ENCODE measurements at places on chromosomes 4 and X. TPM values are rescaled to one million over a fixed set of nuclear protein-coding genes. Genes with fewer than 3 reads are reported as not detected.
A peak's percentile ranks its signal among the peaks of the same experiment; 100 is the strongest.

DNA sequence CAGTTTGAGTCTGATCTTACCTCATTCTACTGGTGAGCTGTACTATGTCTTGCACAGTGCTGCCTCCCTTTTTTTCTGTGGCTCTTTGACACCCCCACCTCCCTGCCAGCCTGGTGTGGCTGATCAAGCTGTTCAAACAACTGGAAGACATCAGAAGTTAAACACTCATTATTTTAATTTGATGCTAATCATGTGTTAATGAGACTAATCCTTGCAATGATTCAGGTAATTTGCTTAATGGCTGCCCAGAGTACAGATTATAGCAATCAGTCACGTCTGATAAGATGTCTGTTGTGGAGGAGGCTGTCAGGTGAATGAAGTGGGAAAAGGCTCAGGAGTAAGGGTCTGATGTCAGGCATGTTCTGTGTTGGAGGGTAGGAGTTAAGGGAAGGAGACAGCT is 87.4 kb upstream of the GK2 start:
- H3K4me3 ChIP-seq = no peak overlapping the region
- no peak overlapping the region for H3K27ac ChIP-seq
- no peaks in the 10 kb centered on the region for H3K36me3 ChIP-seq
- no peaks in the 10 kb centered on the region for H3K4me1 ChIP-seq

DNA sequence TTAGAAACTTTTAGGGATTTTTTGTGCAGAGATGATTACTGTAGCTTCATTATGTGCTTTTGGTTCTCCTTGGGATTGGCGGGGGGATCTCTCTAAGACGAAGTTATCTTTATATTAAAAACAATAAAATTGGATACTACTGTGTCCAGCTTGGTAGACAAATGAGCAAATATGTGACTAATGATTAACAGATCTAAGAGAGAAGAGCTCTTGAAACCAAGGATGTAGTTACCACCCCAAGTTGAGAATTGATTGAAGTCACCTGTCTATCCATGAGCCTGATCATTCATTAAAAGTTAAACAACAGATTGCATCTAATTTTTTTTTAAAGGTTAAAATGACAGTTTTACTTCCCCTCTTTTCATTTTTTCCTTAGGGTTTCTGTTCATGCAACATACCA is 8.7 kb downstream of the PAICS start:
- no peak for DNase-seq
- no peak overlapping the region for H3K27ac ChIP-seq
- no peak overlapping the region for H3K4me3 ChIP-seq
- H3K36me3 ChIP-seq = peaks cover 51% of the 10 kb centered on the region
- H3K4me1 ChIP-seq = peaks cover 59% of the 10 kb centered on the region
- H3K27me3 ChIP-seq = no peaks in the 10 kb centered on the region

The HTR2C gene
- not detected for total RNA-seq

GRCh38 chr4:113637823-113638561 is 123.5 kb downstream of the CAMK2D start:
- H3K36me3 ChIP-seq = peaks cover 24% of the 10 kb centered on the region
- no peak overlapping the region for H3K4me3 ChIP-seq
- DNase-seq = no peak
- no peak overlapping the region for H3K27ac ChIP-seq
- no peaks in the 10 kb centered on the region for H3K27me3 ChIP-seq

The TLR2 gene
- total RNA-seq = 0.97 TPM

- DNase-seq = no peak
- H3K27ac ChIP-seq = peak overlapping the region; percentile 84
- peaks cover 19% of the 10 kb centered on the region for H3K4me1 ChIP-seq
- H3K4me3 ChIP-seq = no peak overlapping the region
- H3K27me3 ChIP-seq = no peaks in the 10 kb centered on the region
Measured at GRCh38 chrX:120791013-120791643, 84.5 kb downstream of the CT47B1 start.

- no peak overlapping the region for H3K27ac ChIP-seq
- peaks cover 2% of the 10 kb centered on the region for H3K36me3 ChIP-seq
- H3K4me3 ChIP-seq = no peak overlapping the region
- H3K4me1 ChIP-seq = peaks cover 14% of the 10 kb centered on the region
Measured at GRCh38 chrX:42151808-42152207, 228.5 kb upstream of the CASK start.

DNA sequence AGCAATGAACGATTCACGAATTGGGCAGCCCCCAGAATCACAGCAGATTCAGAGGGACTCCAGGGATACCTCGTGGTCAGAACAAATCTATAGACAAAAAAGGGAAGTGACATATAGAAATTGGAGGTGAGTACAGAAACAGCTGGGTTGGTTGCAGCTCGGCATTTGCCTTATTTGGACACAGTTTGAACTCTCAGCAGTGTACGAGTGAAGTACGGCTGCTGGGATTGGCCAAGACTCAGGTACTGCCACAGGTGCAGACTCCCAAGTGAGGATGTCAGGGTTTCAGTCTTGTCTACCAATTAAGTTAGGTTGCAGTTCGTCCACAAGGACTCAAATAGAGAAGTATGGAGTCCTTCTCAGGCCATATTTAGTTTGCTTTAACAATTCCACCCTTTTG is 28.2 kb downstream of the HTT-AS start:
- peaks cover 62% of the 10 kb centered on the region for H3K4me1 ChIP-seq
- peaks cover 18% of the 10 kb centered on the region for H3K36me3 ChIP-seq
- peak overlapping the region; percentile 36 for H3K27ac ChIP-seq
- H3K27me3 ChIP-seq = peaks cover 5% of the 10 kb centered on the region

The TRIM61 gene
- 1.3 TPM for total RNA-seq

The RHOXF1 gene
- total RNA-seq = not detected

DNA sequence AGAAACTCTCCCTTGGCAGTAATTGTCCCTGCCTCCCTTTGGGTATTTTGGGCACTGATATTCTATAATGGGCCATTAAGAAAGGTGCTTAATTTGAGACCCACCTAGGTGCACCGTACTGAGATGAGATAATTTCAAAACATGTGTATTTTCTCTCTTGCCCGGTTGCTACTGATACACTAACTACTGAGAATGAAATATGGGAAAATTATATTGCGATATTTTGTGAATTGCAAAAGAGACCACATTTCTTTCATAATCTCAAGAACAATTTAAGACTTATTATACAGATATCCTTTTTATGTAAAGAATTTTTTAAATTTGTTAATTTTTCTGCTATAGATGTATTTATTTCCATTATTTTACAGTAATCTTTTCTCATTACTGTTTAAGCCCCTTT is 284.9 kb downstream of the ADGRL3 start:
- H3K36me3 ChIP-seq = no peaks in the 10 kb centered on the region
- H3K4me3 ChIP-seq = no peak overlapping the region
- no peak overlapping the region for H3K27ac ChIP-seq

The SCRG1 gene
- not detected for total RNA-seq

- no peak overlapping the region for H3K4me3 ChIP-seq
- peaks cover 28% of the 10 kb centered on the region for H3K4me1 ChIP-seq
- peaks cover 39% of the 10 kb centered on the region for H3K36me3 ChIP-seq
- peak overlapping the region; percentile 69 for H3K27ac ChIP-seq
- no peak for DNase-seq
Measured at GRCh38 chr4:39928538-39928937, 49.2 kb downstream of the PDS5A start.

GRCh38 chr4:26267087-26267486 is 53.7 kb upstream of the RBPJ start:
- H3K36me3 ChIP-seq = no peaks in the 10 kb centered on the region
- no peak overlapping the region for H3K27ac ChIP-seq
- no peak overlapping the region for H3K4me3 ChIP-seq
- peaks cover 2% of the 10 kb centered on the region for H3K4me1 ChIP-seq
- peaks cover 10% of the 10 kb centered on the region for H3K27me3 ChIP-seq
- DNase-seq = no peak

- DNase-seq = peak; percentile 12
- no peak overlapping the region for H3K27ac ChIP-seq
- H3K4me1 ChIP-seq = no peaks in the 10 kb centered on the region
- H3K36me3 ChIP-seq = peaks cover 5% of the 10 kb centered on the region
- no peaks in the 10 kb centered on the region for H3K27me3 ChIP-seq
Measured at GRCh38 chrX:104195489-104196084, 29.3 kb downstream of the FAM199X start.

The BEND4 gene
- 0.19 TPM for total RNA-seq

DNA sequence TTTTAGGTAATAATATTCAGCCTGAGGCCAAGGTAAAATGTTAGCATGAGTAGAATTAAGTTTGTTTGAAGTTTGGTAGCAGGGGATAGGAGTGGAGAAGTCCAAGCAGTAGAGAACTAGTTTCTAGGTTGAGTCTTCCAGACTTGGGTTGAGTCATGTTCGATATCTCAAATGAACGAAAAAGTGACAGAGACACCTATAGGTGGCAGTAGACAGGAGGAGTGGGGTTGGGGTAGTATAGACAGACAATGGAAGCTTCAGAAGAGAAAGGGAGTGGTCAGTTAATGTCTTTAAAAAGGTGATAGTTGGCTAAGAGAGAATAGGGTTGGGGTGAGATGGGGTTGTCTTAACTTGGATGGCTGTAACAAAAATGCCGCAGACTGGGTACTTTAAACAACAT is 58.7 kb upstream of the EMCN start:
- no peaks in the 10 kb centered on the region for H3K27me3 ChIP-seq
- no peak overlapping the region for H3K4me3 ChIP-seq
- no peaks in the 10 kb centered on the region for H3K4me1 ChIP-seq

DNA sequence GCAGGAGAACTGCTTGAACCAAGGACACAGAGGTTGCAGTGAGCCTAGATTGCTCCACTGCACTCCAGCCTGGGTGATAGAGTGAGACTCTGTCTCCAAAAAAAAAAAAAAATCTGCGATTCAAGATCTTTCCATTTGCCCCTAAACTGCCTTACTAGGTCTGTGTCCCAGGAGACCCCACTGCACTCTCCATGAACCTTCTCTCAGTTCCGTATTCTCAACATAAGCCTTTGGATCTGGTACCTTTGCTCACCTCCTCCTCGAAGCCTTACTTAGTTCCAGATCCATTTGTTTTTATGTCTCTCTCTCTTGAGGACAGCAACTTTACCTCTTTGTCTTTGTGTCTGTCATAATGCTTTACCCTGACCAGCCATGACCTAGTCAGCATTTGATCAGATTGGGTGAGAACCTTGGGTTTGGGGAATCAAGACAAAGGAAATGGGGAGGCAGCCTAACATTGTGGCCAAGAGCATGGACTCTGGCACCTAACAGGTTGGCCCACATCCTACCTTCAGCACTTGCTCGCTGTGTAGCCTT is 33.7 kb downstream of the BST1 start:
- H3K4me3 ChIP-seq = no peak overlapping the region
- H3K27me3 ChIP-seq = no peaks in the 10 kb centered on the region
- peak overlapping the region; percentile 55 for H3K27ac ChIP-seq
- DNase-seq = no peak
- H3K4me1 ChIP-seq = peaks cover 27% of the 10 kb centered on the region

DNA sequence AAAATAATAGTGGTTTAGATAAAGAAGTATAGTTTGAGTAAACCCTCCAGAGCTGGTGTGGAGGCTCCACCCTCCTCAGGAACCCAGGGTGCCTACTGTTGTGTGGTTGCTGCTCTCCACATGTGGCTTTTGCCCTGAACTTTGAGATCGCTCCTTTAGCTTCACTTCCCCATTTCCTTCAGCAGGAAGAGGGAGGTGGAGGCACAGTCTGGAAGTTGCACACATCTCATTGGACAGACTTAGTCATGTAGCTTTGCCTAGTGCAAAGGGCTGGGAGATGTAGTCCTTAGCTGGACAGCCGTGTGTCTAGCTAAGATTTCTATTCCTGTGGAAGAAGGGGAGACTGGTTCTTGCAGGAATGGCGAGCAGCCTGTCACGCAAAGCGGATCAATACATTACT is 37.9 kb downstream of the RGS12 start:
- no peak overlapping the region for H3K4me3 ChIP-seq
- DNase-seq = no peak
- H3K27me3 ChIP-seq = peaks cover 7% of the 10 kb centered on the region
- no peaks in the 10 kb centered on the region for H3K4me1 ChIP-seq
- H3K27ac ChIP-seq = no peak overlapping the region

DNA sequence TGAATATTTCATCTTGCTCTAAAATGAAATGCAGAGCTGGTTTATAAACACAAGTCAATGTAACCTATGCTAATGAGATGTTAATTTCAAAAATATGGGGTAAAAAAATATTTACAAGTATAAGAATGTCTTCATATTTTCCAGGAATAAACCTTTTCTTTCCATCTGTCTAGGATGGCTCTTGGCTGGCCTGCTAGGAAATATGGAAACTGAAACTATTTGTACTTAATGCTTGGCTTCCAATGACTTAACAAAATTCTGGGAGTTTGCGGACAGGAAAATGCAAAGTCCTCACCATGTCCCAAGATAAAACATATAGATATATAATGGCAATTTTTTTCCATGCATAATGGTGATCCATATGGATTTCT is 168.1 kb downstream of the SCFD2 start:
- H3K4me1 ChIP-seq = no peaks in the 10 kb centered on the region

The OTUD6A gene
- total RNA-seq = not detected

The THAP9 gene
- total RNA-seq = 4.4 TPM

The LRIT3 gene
- 0.20 TPM for total RNA-seq

GRCh38 chr4:141486375-141486997 is 149.9 kb upstream of the IL15 start:
- H3K4me1 ChIP-seq = peaks cover 4% of the 10 kb centered on the region
- peaks cover 2% of the 10 kb centered on the region for H3K27me3 ChIP-seq
- no peak for DNase-seq
- H3K36me3 ChIP-seq = no peaks in the 10 kb centered on the region
- H3K27ac ChIP-seq = no peak overlapping the region
- no peak overlapping the region for H3K4me3 ChIP-seq

GRCh38 chr4:10704430-10704810 is 19.9 kb upstream of the CLNK start:
- H3K36me3 ChIP-seq = no peaks in the 10 kb centered on the region
- H3K4me3 ChIP-seq = no peak overlapping the region
- no peaks in the 10 kb centered on the region for H3K4me1 ChIP-seq
- H3K27me3 ChIP-seq = no peaks in the 10 kb centered on the region
- DNase-seq = no peak

DNA sequence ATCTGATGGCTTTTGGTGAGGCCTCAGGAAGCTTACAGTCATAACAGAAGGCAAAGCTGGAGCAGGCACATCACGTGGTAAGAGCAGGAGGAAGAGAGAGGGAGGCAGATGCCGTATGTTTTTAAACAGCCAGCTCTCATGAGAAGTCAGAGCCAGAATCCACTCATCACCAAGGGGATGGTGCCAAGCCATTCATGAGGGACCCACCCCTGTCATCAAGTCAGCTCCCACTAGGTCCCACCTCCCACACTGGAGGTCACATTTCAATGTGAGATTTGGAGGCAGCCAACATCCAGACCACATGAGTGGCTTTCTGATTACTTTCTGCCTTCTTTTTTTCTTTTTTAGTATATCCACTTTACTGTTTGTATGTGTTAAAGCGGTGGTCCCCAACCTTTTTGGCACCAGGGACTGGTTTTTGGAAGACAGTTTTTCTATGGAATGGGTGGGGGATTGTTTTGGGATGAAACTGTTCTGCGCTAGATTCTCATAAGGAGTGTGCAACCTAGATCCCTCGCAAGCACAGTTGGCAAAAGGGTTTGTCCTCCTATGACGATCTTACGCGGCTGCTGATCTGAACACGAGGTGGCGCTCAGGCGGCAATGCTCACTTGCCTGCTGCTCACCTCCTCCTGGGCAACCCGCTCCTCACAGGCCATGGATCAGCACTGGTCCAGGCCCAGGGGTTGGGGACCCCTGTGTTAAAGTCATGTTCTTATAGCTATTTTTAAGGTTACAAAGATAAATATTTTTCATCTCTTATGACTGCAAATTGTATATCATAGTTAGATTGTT is 61.7 kb downstream of the SLIT2 start:
- no peaks in the 10 kb centered on the region for H3K4me1 ChIP-seq
- H3K27ac ChIP-seq = no peak overlapping the region
- no peaks in the 10 kb centered on the region for H3K36me3 ChIP-seq
- no peak for DNase-seq
- H3K4me3 ChIP-seq = no peak overlapping the region
